ENCODE measurements at places on chromosomes 12 and 14.
A peak's percentile ranks its signal among the peaks of the same experiment; 100 is the strongest.

DNA sequence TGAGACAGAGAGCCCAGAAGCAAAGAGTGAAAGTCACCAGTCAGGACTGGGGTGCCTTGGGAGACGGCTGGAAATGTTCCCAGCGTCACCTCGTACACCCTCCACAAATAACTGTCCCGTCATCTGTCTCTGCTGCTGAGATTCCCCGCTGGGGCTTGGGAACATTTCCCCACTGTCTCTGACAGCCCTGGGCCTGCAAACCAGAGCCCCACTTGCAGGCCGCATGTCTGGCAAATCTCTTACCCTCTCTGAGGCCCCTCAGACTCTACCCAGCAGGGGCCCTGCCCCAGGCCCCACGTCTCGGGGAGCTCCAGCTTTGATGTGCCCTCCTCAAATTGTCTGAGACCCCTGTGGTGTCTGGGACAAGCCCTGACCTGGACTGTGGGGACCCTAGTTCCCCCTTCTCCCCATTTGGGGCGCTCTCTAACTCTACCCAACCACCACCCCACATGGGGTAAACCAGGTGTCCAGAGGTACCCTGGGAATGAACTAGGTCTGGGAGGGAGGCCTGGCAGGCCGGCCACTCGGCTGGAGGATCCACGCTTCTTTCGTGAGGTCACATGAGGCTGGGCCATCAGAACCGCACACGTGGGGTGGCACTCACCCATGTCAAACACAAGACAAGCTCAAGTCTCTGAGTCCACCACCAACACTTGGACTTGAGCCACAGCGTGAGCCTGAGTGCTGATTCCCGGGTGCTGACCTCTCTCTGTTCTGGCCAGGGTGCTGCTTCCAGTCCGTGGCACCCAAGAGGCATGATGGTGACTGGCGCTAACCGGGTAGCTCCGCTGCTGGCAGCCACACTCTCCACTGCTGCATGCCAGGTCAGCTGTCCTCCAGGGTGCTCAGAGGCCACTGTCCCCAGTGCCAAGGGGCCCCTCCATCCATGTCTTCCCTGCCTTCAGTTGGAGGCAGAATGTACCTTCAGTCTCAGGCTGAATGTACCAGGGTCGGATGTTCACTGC lies 59.8 kb downstream of the DIO3 start:
- DNase-seq = no peak

GRCh38 chr12:123129621-123130020 lies 21.3 kb downstream of the PITPNM2 start:
- no peak for DNase-seq

- DNase-seq = peak; percentile 99
These were observed 932.3 kb downstream of the DIO2 start for GRCh38 chr14:79278798-79279644.

DNA sequence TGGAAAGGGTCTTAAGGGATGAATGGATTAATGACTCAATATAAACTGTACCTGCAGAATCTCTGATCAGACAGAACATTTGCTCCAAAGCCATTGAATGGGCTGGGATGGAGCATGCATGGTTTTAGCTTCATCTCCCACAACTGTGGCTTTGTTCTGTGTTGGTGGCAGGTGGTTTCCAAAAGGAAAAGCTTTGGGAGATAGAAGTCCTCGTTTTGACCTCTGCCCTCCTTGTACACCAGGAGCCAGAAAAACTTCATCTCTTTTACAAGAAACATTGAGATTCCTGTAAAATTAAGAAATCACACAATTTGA lies 39.5 kb downstream of the GPR65 start:
- no peak for DNase-seq

DNA sequence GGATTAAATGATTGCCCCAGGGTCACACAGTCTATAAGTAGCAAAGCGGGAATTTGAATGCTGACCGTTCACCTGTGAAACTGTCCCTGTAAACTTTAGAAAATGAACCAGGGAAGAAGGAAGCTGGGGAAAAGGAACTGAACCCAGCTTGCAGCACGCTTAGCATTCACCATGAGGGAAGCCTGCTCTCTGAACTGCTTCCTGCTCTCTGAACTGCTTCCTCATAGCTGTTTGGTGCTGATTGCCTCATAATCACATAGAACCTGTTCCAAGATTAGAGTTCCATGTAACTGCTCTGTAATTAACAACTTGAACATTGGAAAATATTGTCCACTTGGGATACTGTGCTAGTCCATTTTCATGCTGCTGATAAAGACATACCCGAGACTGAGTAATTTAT lies 1504.8 kb upstream of the TMEM132C start:
- no peak for DNase-seq

DNA sequence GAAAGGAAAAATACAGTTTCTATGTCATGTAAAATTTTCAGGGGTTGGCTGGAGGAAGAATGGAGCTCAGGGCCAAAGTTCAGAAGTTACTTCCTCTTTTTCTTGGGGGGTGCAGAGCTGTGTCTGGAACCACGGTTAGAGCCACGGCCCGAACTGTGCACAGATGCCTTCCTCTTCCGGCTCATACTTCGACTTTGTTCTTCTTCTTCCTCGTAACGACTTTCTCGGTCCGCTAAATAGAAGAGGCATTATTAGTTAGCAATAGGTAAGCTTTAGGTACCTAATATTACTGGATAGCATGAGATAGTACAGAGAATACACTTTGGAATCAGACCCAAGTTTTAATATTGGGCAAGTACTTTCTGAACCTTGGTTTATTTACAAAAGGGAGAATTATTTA lies 31.2 kb downstream of the SUPT16H start:
- no peak for DNase-seq

- peak; percentile 63 for DNase-seq
These were observed 34.2 kb downstream of the ATP2B1 start for GRCh38 chr12:89674326-89674942.

- DNase-seq = peak; percentile 93
These were observed 75.2 kb downstream of the SPRING1 start for GRCh38 chr12:116662612-116663144.

DNA sequence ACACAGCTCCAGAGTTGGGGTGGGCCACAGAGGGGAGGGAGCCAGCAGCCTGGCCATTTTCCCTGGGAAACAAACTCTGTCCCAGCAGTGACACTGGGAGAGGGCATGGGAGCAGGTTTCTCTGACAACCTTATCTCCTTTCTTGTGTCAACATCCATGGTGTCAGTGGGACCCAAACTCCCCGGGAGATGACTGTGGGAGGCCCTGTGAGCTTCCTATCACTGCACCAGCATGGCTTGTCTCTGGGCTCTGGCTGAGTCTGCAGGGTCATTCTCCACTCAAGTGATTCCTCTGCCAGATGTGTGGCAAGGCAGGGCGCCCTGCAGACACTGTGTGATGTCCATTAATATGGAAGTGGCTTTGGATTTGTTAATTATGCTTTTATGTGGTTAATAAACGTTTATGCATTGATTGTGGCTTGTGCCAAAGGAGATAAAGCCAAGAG lies 10.1 kb downstream of the LRTM2 start:
- peak; percentile 50 for DNase-seq

DNA sequence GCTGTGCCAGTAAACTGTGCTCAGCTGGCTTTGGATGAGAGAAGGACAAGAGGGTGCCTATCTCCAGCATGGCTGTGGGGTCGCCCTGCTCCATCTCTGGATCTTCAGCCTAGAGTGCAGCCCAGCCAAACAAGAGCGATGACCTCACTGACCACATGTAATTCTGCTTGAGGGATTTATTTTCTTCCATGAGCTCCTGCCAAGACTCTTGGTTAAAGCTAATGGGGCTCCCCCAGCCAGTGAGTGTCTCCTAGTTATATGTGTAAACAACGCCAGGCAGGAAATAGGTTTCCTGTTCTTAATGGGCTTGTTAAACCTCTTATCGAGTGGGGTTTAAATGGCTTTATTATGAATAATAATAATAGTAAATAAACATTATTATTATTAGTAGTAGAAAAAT lies 397.2 kb downstream of the NRXN3 start:
- peak; percentile 53 for DNase-seq

DNA sequence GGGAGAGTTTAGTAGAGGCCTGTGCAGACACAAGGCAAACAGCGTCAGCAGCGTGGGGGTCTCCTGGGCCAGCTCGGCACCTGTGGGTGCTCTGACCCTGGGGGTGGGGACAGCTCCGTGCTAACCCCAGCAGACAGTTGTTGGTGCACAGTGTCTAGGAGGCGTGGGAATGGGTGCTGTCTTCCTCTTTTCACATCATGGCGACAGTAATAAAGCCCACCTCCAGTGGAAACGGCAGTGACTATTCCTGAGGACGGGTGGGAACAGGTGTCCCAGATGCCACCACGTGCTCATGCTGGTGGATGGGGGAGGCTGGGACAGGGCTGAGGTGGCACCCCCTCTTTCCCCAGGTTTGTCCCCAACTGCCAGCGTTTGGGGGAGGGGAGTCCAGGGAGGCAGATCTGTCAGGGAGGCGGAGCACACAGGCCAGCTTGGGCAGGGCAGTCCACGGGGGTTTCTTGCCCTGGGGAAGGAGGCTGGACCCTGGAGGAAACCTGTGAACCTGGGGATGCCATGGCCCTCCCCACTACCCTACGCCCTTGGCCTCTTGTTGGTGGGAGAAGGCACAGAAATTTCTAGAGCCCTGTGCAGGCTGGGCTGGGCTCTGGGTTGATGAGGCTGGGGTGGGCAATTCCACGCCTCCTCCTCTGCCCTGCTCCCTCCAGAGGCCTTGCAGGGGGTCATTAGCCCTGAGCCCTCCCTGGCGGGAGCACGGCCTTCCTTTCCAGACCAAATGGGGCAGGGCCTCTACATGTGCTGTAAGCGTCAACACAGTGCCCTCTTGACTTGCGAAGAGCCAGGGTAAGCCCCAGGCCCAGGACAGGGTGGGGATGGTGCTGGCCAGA lies 3.8 kb downstream of the ZBTB42 start:
- no peak for DNase-seq

GRCh38 chr14:104361921-104362681 lies 217.5 kb upstream of the C14orf180 start:
- no peak for DNase-seq

DNA sequence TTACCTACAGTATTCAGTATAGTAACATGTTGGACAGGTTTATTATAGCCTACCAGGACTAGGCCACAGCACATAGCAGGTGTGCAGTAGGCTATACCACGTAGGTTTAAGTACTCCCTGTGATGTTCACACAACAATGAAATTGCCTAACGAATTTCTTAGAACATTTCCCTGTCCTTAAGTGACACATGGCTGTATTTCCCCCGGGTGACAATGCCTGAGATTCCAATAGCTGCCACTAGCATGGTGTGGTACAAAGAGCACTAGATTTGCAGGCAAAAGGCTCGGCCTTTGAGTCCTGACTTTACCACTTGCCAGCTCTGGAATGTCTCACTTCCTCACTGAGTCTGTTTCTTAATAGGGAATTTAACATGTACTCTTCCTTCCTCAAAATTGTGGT lies 19.7 kb downstream of the PTPN21 start:
- DNase-seq = peak; percentile 34

- DNase-seq = peak; percentile 13
These were observed 19.4 kb downstream of the SRGAP1 start for GRCh38 chr12:63863658-63864453.

GRCh38 chr14:52131640-52132320 lies 62.9 kb upstream of the NID2 start:
- DNase-seq = peak; percentile 97

DNA sequence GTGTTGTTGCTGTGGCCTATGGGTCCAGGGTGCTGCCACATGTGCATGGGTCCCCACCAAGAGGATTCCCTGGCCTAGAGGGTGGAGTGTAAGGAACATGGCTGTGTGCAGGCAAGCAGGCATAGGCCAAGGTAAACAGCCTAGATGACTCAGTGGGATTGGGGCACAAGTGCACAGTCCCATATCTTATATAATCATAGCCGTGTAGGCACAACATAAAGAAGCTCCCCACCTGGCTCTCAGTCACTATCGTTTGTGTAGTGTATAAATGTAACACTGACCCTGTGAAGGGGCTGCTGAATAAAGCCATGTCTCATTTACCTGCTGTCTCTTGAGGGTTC lies 15.7 kb upstream of the RNASE12 start:
- no peak for DNase-seq

GRCh38 chr12:29795715-29796114 lies 12.0 kb upstream of the TMTC1 start:
- DNase-seq = no peak

- DNase-seq = peak; percentile 95
These were observed 114.2 kb upstream of the ARID2 start for GRCh38 chr12:45615268-45615667.

DNA sequence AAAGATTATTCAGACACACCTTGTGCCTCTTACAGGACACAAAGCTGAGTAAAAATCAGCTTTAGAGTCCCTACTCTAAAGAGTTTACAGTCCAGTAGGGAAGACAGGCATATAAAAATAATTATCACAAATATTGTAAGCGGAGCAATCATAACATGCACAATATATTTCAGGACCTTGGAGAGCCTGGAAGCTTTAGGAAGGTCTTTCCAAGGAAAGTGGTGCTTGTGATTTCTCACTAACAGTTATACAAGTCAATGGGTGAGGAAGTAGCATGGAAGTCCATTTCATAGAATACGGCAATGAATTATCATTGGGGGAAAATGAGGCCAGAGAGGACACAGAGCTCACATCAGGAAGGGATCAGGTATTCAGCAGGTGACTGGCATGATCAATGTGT lies 268.3 kb downstream of the C12orf50 start:
- no peak for DNase-seq

GRCh38 chr14:106622200-106622745 lies 1095.9 kb downstream of the TMEM121 start:
- DNase-seq = no peak
